ENCODE measurements at places on chromosomes 2 and 18. TPM values are rescaled to one million over a fixed set of nuclear protein-coding genes. Genes with fewer than 3 reads are reported as not detected.

The SCN1A gene
- total RNA-seq: not detected

The TCF23 gene
- 0.03 TPM for total RNA-seq

DNA sequence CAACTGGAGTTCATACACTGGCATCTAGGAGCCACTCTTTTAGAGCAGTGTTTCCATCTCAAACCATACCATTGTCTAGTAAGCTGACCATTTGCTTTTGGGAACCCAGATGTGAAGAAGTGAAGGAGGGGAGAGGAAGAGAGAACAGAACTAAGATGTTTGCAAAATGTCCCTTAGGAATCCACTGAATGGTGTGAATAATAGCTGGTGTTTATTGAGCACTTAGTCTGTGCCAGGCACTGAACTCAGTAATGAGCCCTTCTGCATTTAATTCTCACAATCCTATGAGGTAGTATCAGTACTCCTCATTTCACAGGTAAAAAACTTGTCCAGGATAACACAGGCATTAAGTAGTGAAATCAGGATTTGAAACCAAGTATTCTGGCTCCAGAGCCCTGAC is 23.5 kb downstream of the LMAN2L start:
- DNase-seq: no peak

- no peak for DNase-seq
Observed at GRCh38 chr2:114046373-114046772, 156.5 kb downstream of the ACTR3 start.

DNA sequence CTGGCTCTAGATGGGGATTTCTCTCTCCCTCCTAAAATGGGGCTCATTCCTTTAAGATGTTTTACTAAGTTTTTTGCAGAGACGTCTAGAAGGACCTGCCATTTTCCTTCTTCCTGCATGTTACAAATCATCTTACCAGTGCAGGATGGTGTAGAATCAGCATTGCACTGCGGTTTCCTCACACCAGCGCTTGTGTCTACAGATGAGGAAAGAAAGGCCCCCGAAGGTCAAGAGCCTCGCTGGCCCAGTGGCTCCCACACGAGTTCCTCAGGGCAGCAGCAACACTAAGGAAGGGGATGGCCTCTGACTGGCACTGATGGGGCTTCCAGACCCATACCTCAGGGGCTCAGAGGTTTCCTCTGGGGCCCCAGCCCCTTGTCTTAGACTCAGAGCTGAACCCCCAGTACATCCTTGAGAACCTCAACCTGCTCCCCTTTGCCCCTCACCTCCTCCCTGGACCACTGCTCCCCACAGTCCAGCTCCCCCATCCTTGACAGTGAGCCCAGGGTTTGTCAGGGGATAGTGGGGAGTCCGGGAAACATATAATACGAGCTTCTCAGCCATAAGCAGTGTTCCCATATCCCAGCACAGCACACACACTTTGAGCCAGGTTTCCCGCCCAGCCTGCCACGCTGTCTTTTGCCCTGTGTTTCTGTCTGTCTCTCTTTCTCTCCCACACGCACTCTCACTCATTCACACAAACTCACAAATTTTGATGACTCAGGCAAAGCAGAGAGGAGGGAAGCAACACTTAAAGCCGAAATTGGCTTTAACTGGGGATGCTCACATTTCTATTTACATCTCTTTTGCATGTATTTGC is 29.4 kb downstream of the ZFP36L2 start:
- no peak for DNase-seq

The COPS7B gene
- total RNA-seq: 41.3 TPM

Measured in Panc1 (cell line).